Fibroblast of skin of right biceps (primary cell): ENCODE measurements at places on chromosomes 2 and 18.

DNA sequence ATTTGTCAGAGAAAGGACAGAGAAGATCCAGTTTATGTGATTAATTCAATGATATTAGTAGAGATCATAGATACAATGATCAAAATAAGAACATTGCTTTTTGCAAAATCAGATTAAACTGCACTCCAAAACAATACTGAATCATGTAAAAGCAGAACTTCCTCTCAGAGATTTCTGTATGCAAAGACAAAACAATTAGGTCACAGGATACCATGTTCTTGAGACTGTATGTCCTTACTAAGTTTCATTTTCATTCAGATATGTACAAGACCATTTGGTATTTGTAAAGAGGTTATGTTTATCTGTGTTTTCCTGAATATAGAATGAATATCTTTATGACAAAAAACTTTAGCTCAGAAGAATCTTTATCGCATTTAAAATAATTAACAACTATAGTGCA, 161.8 kb downstream of the DLGAP1 start:
- no peak for DNase-seq

DNA sequence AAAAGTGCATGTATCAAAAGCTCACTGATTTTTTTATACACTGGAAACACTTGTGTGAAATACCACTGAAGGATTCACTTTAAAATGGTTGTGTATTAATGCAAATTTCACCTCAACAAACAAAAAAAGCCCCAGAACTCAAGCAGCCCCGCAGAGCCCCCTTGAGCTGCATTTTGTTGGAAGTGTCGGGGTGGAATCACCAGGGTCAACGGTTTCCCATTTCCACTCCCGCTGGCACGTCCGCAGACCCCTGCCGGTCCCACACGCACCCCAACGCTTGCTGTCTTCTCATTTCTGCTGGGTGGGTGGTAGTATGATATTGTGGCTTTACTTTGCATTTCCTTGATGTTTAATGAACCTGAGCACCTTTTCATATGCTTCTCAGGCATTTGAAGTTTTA, 239.7 kb downstream of the FAM210A start:
- DNase-seq, result no peak

DNA sequence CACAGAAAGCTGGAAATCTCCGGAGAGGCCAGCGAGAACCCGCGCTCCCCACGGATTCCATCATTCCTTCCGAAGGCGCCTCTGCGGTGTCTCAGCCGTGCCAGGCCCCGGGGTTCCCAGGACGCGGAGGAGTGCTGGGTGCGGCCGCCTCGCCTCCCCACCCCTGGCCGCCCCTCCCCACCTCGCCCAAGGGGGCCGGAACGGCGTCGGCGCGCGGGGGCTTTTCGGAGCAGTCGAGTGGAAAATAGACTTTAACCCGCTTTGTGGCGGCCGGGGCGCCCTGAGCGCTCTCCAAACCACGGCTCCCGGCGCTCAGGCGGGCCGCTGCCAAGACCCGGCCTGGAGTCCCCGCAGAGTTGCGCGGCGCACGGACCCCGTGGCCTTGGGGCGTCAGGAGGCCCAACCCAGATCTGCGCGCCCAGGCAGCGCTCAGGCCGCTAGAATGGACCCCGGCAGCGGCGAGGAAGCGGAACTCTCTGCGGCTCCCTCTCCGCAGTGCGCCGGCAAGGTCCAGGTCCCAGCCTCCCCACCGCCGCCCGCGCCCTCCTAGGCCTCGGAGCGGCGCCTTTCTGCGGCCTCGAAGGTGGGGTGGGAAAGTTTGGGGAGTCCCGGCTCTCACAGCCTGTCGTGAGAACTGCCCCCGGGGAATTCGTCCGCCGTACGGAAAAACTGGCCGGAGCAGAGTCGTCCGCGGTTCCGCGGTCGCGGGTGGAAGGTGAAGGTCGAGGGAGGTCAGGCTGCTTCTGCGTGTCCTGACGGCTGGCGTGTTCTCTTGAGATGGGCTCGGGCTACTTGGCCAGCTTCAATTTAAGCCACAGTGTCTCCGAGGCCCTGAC, 1.2 kb upstream of the EMX1 start:
- DNase-seq, result no peak

GRCh38 chr2:67904566-67904965, 158.2 kb downstream of the C1D start:
- DNase-seq, result no peak

DNA sequence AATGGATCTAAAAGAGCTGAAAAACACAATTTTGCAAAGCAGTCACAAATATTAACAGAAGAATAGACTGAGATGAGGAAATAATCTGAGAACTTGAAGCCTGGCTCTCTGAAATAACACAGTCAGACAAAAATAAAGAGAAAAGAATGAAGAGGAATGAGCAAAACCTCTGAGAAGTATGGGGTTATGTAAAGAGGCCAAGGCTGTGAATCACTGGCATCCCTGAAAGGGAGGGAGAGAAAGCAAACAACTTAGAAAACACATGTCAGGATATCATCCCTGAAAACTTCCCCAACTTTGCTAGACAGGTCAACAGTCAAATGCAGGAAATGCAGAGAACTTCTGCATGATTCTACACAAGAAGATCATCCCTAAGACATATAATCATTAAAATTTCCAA, 73.5 kb upstream of the LHCGR start:
- DNase-seq, result peak; percentile 69
